ENCODE measurements at places on chromosomes 1 and 21.

DNA sequence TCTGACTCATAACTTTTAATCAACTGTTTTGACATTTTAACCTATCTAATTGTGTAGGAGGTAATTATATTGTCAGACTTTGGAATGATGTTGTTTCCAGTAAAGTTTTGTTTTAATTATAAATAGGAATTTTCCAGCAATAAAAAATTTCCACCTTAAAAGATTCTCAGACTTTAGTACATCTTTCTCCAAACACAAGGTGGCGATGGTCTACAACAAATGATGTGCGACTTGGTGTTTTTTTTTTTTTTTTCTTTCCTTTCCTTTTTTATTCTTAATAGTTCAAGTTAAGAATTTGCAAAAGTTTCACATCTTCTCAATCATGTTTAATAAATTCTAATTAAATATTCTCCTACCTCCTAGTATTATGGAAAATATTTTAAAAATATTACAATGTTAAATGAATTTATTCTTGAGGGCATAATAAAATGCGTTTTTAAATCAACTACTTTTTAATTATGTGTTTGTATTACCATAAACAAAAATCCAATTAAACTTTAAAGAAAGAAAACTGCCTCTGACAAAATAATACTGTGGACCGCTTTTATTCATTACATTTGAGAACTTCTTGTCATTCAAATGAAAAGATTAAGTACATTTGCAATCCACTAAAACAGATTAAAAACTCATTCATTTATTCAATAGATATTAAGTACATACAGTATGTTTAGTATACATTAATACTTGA lies 4.4 kb upstream of the ADAMTS1 start:
- peak; percentile 68 for DNase-seq

DNA sequence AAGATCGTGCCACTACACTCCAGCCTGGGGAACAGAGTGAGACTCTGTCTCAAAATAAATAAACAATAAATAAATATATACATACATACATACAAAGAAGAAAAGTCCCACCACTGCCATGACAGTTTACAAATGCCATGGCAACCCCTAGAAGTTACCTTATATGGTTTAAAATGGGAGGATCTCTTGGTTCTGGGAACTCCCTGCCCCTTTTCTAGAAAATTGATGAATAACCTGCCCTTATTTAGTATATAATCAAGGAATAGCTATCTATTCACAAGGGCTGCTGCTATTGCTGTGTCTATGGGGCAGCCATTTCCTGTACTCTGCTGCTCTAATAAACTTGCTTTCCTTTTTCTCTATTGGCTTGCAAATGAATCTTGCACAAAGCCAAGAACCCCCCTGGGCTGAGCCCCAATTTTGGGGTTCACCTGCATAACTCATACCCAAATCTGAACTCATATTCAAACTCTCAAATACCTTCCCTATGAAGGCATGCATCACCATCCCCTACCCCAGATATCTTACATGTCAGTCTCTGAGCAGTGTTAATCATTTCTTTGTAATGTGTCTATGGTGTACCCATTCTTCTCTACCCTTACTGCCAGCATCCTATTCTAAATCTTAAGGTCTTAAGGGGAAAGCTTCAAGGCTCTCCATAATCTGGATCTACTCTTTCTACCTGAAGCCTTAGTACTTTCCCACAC lies 9.0 kb downstream of the GON4L start:
- DNase-seq = no peak

DNA sequence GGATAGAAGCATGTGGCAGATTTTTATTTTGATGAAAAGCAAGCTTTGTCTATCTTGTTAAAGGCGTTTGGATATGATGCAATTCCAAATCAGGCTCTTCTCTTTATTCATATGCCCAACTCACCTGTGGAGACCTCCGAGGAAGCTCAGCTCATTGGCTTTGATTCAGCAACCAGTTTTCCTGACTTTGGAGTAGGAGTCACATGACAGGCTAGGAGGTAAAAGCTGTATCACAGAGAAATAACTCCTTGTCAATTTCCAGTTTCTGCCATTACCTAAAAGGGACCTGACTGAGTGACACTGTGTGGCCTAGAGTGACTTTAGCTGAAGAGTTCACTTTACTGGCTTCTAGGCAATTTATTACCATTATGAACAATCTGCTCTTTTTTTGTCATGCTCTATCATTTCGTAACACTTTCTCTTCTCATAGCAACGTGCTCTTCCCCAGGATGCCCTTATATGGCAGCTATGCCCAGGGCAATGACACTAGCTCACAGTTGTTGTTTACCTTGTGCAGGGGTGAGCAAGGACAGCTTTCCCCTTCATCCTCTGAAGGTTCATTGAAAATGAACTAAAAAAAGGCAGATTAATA lies 107.2 kb downstream of the KCNK1 start:
- DNase-seq = no peak

- no peak for DNase-seq
Observed at GRCh38 chr1:935751-936231, 12.1 kb downstream of the SAMD11 start.

GRCh38 chr1:200372095-200372884 lies 37.5 kb downstream of the ZNF281 start:
- DNase-seq = peak; percentile 93

- no peak for DNase-seq
Observed at GRCh38 chr1:11143907-11144306, 44.2 kb upstream of the EXOSC10 start.

DNA sequence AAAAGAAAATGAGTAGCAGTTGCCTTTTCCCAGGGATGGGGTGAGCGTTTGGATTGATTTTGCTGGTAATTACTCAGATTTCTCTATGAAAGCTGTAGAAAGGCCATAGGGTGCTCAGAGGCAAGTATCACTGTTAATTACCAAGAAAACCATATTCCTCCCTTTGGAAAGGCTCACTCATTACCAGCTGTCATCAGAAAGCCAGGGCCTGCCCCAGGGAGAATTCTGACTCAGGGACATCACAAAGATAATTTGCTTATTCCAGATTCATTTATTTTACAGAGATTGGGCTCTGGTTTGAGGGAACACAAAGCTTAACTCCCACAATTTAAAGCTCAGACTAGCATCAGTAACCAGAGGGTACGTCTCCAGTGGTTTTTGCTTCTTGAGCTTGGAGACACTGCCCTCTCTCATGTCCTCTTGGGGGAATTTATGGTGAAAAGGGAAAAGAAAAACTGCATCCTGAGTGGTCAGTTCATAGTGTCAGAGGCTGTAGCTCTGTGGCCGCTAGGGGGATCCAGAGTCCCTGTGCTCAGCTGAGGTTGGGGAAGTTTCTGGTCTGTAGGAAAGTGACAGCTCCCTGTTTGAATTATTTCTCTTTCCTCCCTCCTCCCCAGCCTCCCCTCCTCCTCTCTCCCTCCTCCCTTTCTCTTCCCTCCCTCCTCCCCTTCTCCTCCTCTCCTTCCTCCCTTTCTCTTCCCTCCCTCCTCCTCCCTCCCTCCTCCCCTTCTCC lies 204.3 kb downstream of the KCNJ6 start:
- DNase-seq = peak; percentile 71

GRCh38 chr1:26269198-26269550 lies 10.7 kb upstream of the SH3BGRL3 start:
- DNase-seq = no peak

DNA sequence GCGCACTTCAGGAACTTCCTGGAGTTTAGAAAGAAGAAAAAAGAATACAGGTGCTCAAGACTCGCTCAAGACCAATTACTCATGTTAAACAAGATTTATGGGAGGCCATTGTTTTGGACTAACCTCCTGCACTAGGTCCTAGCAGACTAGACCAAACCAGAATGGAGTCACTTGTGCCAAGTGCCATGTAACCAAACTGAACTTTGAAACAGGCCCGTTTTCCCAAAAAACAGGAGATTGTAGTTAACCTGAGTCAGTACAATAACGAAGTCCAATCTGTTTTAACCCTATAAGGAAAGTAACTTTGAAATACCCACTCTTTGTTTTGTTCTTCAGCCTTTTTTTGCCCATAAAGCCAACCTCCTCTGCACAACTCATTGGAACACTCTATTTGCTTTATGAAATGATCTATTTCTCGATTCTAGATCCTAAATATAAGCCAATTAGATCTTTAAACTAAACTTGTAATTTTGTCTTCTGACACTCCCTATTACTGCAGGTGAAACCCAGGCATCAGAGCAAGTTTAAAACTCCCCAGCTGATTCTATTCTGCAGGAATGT lies 695 bp upstream of the NTPCR start:
- no peak for DNase-seq

GRCh38 chr1:77697441-77697840 lies 15.0 kb upstream of the ZZZ3 start:
- no peak for DNase-seq

GRCh38 chr1:159965263-159965662 lies 11.2 kb upstream of the SLAMF9 start:
- DNase-seq = no peak

DNA sequence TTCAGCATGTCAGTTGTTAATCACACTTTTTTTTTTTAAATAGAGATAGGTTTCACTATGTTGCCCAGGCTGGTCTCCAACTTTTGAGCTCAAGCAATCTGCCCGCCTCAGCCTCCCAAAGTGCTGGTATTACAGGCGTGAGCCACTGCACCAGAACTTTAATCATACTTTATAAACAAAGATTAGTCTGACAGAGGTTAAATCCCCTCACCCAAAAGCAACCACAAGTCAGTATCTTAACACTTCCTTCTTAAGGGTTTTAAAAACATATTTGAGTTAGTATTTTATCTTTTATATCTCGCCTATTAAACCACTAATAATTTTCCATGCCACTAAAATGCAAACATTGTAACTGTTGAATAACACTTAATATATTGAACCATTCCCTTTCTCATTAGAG lies 70.2 kb downstream of the COP1 start:
- DNase-seq = no peak

GRCh38 chr1:60569189-60569588 lies 495.6 kb upstream of the C1orf87 start:
- no peak for DNase-seq

DNA sequence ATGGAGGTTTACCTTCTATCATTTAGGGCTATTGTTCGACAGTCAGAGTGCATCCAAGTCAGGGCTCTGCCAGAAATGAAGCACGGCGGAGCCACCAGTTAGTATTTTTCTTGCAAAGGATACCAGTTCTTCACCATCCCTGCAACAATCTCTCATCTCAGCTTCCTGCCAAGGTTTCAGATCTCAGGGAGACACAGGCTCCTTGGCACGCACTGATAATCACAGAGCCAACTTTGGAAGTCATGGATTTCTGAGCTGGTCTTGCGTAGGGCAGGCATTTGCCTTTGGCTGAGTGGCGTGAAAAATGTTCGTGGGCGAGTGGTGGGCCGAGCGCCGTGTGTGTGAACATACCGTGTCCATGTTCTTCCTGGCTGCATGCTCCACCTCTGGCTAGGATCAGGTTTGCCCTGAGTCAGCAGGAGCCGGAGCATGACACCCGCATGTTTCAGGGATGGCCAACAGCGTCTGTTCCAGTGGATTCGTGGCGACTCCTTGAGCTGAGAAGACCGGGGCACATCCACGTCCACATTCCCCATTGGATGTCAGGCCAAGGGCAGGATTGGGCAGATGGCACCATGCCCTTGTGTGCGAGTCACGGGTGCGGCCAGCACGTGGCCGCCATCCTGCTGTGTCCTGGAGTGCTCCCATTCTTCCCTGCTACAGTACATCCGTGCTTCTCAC lies 118.5 kb upstream of the C1orf174 start:
- DNase-seq = no peak

DNA sequence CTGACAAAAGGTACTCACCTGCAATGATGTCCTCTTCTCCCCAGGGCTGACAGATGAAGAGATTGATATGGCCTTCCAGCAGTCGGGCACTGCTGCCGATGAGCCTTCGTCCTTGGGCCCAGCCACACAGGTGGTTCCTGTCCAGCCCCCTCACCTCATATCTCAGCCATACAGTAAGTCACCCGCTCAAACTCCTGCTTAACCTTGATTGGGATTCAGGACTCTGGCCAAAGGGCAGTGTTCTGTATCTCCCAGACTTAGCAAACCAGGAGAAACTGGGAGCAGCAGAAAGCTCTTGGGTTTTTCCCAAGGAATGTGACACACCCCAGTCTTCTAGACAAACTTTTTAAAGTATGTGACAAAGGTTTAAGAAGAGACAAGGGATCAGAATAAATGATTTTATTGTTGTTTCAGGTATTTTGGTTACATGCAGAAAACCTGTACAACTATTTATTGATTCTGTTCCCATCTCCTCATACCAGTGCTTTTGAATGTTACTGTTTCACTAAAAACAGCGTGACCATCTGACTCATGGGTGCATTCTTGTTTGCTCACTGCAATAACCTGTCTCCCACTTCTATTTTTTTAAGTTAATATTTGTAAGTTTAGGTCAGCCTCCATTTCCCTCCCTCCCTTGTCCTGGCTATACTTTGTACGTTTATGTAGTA lies 124.6 kb downstream of the PEX14 start:
- DNase-seq = peak; percentile 90

Measured in HCEC 1CT (cell line).